MV-4-11 (cell line): ENCODE measurements at places on chromosomes 5 and 9.

- peak; percentile 89 for DNase-seq
These were observed 230.4 kb upstream of the PUM3 start for GRCh38 chr9:3074247-3074646.

DNA sequence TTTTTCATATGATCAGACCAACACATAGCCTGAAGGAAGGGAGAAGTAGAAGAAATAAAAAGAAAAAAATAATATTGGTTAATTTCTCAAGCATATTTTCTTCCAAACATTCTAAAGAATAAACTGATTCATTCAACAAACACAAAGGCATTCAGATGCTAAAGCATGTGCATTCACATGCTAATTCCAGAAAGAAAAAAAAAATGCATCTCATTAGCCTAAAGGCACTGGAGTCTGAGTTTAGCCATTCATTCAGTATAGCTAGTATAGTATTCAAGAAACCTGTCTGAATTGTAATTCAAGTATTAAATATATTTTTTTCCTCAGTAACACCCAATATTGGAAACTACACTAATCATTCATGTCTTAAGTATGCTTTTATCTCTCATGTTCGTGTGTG lies 61.0 kb upstream of the FER start:
- DNase-seq: no peak

DNA sequence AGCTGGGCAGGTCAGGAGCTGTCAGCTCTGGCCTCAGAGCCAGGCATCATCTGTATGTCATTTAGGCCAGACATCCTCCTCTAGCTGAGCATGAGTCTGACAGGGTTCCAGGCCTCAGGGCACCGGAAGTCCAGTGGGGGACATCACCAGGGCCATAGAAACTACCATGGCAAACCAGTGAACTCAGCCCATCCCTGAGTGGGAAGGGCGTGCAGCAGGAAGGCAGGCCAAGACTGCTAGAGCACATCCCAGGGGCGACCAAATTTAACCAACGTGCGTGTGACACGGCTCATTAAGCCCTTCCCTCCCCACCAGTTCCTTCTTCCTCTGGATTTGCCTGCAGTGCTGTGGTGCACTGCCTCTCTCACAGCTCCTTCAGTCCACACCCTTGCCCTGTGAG lies 75.9 kb downstream of the COL27A1 start:
- peak; percentile 14 for DNase-seq

DNA sequence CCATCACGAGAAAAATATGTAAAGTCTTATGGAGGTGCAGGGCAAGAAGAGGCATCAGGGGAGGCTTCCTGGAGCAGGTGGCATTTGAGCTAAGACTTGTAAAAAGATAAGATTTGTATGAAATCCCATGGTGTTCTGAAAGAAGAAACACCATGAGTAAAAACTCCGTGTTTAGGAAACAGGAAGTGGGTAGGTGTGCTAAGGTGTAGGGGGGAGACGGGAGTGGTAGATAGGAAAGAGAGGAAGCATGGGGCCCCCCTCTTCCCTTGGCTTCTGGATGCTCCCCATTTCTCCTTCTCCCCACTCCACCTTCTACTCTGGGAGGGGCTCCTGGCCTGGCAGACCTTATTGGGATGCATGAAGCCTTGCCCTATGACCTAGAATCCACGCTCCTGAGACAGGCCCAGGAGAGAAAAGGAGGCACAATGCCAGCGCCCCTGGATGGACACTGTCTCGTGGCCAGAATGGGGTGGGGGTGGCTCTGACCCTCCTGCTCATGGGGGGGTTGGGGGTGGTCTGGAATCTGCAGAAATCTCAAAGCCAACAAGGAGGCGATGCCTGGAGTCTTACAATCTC lies 103.6 kb downstream of the GTF3C4 start:
- DNase-seq: no peak

- no peak for DNase-seq
These were observed 44.1 kb upstream of the SUB1 start for GRCh38 chr5:32541241-32541640.

DNA sequence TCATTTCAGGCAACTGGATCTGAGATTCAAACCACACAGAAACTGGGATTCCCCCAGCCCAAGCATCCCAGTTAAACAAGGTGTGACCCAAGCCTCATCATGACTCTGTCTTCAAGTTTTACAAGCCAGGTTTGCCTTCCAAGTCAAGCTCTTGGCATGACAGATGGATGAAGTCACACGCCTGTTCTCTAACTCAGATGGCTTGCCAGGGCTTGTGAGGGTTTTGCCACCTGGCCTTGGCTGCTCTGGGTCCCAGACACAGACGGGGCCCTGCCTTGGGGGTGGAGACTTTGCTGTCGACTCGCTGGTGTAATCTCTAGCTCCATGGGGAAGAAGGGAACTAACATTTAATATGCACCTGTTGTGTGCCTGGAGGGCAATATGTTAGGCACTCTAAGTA lies 95.8 kb upstream of the RARS1 start:
- no peak for DNase-seq

- DNase-seq: no peak
These were observed 66.6 kb downstream of the ANGPTL2 start for GRCh38 chr9:127055745-127056402.

DNA sequence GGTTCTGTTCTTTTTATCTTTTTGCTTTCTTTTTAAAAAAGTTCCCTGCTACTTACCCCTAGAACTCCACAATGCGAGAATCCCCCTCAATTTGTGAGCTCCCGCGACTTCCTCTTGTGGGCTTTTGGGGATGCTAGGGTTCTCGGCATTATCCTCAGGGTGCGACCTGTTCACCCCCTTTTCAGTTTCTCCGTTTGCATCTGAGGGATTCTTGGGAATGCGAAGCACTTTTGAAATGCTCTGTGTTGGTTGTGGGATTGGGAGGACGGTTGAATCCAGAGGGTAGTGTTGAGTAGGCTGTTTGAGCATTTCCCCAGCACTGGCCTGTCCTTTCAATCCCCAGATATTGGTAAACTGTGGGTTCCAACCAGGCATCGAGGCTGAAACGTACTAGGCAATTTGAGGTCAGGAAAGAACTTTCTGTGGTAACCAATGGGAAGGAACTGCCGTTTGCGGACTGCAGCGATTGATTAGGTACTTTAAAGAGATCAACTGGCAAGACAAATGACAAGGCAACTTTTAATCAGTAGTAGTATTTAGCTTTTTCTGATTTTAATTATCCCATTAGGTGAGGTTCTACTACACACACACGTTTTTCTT lies 415 bp downstream of the XRCC4 start:
- DNase-seq: peak; percentile 45

GRCh38 chr5:2515180-2515764 lies 236.2 kb downstream of the IRX2 start:
- no peak for DNase-seq

- no peak for DNase-seq
These were observed 71.2 kb upstream of the FREM1 start for GRCh38 chr9:14981291-14981950.

DNA sequence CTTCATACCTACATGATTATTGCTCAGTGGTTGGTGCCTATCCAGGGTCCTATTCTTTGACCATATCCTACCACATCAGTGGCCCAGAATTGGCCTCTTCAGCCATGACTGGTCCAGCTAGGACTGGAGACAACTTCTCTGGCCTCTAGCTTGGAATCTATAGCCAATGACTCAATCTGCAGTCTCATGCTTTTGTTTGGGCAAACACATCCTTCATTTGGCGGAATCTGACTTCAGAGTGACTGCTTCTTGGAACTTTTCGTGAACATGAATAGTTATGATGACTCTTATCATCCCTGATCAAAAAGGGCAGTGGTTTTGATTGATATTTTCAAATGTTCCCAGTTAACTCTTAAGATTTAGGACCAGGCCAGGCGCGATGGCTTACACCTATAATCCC lies 134.1 kb downstream of the PAPPA start:
- DNase-seq: no peak

DNA sequence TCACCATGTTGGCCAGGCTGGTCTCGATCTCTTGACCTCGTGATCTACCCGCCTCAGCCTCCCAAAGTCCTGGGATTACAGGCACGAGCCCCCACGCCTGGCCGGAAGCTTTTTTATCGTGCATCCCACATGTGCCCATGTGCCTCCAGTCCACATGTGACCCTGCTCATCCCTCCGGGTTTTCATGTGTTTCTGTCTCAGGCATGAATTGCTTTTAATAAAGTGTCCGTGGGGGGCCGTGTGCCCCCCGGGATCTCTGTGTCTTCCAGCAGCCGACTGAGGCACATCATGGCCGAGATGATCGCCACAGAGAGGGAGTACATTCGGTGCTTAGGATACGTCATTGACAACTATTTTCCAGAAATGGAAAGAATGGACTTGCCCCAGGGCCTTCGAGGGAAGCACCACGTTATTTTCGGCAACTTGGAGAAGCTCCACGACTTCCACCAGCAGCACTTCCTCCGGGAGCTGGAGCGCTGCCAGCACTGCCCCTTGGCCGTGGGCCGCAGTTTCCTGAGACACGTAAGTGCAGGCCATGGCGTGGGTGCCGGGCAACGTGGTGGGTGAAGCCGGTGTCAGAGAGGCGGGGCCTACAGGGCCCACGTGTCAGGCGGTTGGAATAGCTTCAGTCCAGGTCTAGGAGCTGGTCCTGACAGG lies 22.1 kb upstream of the LRRC14B start:
- no peak for DNase-seq

GRCh38 chr9:131734165-131734610 lies 5.7 kb downstream of the RAPGEF1 start:
- DNase-seq: peak; percentile 77

DNA sequence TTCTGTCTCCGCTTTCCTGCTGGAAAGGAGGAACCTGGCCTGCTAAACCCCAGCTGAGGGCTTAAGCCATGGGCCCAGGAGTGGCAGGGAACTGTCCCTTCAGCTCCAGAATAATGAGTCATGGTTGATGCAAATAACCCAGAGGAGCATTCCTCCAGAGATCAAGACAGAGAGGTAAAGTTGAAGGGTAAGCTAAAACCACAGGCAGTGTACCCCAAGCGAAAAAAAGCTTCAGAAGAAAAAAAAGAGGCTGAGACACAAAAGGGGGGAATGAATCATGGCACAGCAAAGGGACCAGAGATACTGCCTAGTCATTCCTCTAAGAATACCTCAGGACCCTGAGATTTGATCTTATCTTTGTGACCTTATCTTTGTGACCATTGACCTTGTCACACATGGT lies 199.5 kb upstream of the TAS2R1 start:
- DNase-seq: no peak

GRCh38 chr5:42691413-42691937 lies 65.1 kb upstream of the CCDC152 start:
- DNase-seq: no peak

DNA sequence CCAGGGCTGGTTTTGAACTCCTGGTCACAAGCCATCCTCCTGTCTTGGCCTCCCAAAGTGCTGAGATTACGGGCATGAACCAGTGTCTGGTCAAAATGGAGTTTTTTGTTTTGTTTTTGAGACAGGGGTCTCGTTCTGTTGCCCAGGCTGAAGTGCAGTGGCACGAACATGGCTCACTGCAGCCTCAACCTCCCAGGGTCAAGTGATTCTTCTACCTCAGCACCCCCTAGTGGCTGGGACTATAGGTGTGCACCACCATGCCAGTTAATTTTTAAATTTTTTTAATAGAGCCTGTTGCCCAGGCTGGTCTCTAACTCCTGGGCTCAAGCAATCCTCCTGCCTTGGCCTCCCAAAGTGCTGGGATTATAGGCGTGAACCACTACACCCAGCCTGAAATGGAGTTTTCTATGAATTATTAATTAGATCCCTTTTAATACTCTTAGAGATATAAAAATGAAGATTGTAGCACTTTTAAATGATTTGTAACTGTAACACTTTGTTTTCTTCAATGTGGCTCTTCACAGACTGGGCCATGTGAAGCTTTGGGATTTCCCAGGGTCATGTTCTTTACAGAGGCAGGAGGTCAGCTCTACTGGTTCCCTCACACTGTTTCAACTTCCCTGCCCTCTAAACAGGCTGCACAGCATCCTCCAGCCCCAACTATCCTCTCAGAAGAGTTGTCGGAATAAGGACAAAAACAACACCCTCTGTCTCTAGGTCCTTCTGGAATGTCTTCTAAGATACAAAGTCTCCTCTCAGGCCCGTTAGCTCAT lies 32.7 kb upstream of the SPARC start:
- DNase-seq: peak; percentile 20

GRCh38 chr5:113236536-113237288 lies 198.1 kb downstream of the TSSK1B start:
- DNase-seq: no peak

DNA sequence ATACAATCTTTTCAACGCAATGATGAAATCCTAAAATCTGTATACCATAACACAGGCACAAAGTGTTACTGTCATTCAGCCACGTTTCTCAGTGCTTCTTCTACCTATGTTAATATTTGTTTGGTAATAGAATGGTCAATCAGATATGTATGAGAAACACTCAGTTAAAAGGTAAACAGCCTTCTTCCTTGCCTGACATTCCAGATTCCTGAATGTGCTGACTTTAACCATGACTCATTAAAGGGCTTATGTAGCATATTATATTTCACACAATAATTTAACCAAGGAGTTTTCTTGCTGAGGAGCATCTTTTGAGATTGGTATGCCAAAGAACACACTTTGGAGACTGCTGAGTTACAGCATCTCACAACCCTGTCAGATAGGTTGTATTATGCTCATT lies 187.6 kb downstream of the CETN3 start:
- DNase-seq: no peak

DNA sequence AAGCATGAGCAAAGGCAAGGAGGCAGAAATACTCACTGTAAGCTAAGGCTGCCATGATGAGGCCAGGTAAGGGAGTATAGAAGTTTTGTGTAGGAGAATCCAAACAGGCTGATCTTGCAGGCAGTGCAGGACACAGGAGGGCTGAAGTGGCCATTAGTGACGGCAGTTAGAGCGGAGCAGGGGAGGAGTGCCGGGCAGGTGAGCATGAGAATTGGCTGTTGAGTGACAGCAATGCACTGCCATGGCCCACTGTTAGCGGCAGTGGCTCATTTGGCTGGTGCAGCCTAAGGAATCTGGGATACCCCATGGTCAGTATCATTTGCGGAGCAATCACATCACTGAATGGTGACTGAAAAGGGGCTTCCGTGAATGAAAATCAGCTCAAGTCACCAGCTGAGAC lies 22.8 kb downstream of the RGS3 start:
- no peak for DNase-seq

DNA sequence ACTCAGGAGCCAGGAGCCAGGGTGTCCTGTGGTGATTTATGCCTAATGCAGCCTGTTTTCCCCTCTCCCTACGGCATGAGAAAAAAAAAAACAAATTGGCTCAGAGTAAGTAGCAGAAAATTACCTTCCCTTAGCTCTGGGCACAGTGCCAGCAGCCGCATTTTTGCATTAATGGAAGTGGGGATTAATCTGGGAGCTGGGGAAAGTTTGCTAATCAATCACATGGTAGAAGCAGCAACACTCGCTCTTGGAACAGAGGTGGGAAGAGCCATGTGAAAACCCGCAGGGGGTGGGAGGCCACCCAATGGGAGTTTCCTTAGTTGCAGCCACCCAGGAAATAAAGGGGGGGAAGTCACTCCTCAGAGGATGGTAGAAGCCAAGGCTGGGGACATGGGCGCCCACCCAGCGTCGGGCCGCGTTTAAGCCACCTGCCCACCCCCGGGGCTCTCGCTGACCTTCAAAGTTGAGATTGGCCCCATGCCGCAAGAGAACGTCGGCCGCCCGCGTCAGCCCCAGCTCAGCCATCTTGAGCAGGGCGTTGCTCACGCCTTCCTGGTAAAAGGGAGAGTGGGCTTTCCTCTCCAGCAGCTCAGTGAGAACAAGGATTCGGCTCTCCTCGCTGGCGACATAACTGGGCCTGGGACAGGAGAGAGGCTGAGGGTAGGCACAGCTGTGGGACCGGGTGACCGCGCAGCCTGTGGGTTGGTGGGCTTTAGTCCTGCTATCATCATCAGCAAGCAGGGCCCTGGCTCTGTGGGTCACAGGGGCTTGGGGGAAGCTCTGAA lies 1.7 kb downstream of the ASB6 start:
- no peak for DNase-seq
